ENCODE measurements at places on chromosomes 1 and 21.
A peak's percentile ranks its signal among the peaks of the same experiment; 100 is the strongest.

GRCh38 chr1:33456502-33456886 lies 16.0 kb upstream of the ZSCAN20 start:
- DNase-seq = no peak

DNA sequence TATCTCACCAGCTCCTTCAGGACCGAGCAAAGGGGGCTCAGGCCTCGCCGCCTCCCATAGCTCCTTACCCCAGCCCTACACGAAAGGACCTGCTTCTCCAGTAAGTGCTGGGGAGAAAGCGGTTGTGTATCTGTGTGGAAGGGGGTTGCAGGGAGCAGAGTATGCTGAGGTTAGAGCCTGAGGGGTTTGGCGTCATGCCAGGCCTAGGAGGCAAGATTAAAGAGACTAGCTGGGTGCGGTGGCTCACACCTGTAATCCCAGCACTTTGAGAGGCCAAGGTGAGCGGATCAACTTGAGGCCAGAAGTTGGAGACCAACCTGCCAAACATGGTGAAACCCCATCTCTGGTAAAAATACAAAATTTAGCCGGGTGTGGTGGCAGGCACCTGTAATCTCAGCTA lies 14.1 kb upstream of the RASSF5 start:
- DNase-seq = no peak

- DNase-seq = no peak
Observed at GRCh38 chr1:199878823-199879222, 148.7 kb upstream of the NR5A2 start.

DNA sequence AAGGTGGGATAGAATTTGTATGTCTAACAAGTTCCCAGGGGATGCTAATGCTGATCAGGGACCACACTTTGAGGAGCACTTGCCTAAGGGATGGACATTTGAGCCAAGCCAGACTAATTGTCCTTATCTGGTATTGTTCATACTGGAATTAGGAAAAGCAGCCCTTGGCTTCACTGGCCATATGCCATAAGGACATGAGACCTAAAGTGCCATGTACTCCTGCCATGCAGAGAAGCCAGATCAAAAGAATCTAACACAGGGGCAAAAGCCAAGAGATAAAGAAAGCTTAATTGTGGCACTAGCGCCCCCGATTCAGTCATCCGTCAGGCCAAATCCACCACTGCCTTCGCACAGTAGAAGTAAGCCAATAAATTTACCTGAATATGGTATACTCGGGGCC lies 45.7 kb downstream of the RNF11 start:
- DNase-seq = no peak

GRCh38 chr1:193058529-193059281 lies 455 bp downstream of the UCHL5 start:
- DNase-seq = peak; percentile 7

GRCh38 chr1:38037221-38037939 lies 9.2 kb downstream of the POU3F1 start:
- DNase-seq = no peak

- DNase-seq = no peak
Observed at GRCh38 chr1:12324423-12324822, 94.6 kb downstream of the VPS13D start.

DNA sequence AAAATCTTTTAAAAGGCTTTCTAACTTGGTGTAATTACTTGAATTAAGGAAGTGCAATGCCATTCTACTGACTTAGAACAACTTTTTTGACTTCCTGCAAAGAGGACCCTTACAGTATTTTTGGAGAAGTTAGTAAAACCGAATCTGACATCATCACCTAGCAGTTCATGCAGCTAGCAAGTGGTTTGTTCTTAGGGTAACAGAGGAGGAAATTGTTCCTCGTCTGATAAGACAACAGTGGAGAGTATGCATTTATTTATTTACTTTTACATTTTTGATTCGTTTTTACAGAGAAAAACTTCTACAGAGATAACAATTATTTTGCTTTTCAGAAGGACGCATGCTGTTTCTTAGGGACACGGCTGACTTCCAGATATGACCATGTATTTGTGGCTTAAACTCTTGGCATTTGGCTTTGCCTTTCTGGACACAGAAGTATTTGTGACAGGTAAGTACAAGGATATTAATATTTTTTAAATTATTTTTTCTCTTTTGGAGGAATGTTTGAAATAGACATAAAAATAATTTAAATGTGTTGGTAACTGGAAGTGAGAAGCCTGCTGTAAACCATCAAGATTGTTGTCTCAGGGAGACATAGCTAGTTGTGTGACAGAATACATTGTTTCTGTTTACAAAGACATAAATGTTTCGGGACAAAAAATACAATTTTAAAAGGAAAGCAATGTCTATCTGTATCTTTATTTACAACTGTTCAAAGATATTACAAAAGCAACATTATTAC lies at the start of gene PTPRC:
TSS of gene PTPRC (plus strand) at position 147 of the 742 bp plus-strand sequence. CDS start at position 376, 229 bp downstream.
- DNase-seq = no peak

DNA sequence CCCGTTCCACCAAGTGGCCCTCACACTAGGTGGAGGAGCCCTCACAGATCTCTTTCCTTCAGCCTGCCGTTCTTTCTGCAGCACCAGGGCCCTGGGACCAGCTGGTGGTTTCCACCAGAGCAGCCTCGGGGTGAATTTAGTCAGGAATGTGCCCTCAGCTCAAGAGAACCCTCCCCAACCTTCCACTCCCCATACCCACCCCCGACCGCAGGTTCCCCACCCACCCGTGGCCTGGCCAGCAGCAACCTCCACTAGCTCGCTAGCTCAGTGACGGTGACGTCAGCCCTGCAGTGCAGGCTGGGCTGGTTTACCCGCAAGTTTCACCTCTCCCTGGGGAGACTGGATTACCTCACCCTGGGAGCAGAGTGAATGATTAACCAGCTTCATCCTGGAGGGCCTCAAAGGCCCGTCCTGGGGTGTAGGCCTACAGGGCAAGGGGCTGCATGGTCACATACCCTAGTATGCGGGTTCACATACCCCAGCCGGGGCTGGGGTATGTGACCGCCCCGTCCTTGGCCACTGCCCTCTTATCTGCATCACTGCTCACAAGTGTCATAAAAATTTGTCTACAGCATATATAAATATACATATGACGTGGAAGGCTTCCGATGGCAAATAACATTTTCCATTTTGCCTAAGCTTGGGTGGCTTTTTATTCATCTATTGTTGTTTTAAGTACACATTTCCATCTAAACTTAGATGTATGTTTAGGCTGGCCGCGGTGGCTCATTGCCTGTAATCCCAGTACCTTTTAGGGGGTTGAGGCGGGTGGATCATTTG lies 24.5 kb downstream of the ELF3 start:
- no peak for DNase-seq

- no peak for DNase-seq
Observed at GRCh38 chr1:54397980-54398379, 8.2 kb downstream of the SSBP3 start.

GRCh38 chr1:95286479-95286878 lies 52.5 kb downstream of the RWDD3 start:
- DNase-seq = no peak

DNA sequence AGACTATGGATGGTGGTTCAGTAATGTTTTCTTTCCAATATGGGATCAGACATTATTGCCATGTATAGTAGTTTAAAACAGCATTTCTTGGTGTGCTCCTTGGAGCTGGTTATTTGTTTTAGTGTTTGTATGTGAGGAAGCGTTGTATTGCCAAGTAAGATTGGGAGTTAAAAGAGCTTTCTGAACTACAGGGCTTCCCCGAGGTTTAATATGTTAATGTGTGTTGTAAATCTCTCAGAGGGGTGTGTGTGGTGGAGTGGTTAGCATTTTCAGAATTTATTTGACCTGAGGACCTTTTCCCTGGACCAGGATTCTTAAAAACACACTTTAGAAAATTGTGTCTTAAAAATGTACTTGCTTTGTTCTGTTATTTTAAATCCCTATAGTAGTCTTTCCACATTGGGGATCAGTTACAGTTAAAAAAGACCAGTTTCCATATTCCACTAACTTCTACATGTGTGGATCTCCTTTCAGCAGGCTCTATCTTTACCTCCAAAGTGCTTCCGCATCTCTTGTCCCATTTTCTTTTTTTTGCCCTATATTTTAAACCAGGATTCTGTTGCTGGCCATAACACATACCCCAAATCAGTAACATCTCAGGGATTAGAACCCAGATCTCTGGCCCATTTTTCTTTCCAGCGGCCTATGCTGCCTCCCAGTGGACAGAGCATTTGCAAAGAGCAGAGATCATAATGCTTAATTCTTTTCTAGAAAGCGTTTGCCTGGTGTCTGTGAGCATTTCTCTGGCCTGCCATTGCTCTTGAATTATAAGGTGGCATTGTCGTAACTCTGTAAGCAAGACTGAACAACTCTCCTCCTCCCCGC lies 58.6 kb downstream of the PBX1 start:
- no peak for DNase-seq

All from stimulated activated CD4-positive, alpha-beta T cell treated with anti-CD3 and anti-CD28 coated beads, Interleukin-1b, Interleukin-23, amount 100 ng/mL, for 1 hour (primary cell).